Central memory CD4-positive, alpha-beta T cell (primary cell): ENCODE measurements at places on chromosomes 16 and 17.

- DNase-seq = no peak
Observed at GRCh38 chr17:50134206-50135110, 4.5 kb upstream of the SAMD14 start.

DNA sequence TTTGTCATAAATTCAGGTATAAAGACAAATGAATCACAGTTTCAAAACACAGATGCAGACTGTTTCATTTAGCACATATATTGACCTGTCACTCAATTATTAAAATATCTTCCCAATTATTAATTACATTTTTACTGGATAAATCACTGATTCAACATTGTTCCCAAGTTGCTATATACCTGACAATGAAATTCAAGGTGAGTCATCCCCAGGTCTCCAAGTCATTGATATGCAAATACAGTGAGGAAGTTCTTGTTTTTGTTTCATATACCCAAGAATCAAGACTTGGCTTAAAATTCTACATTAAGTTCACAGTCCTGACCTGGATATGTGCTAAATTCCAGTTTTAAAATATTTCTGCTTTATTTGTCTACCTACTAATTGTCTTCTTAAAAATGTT, 599.3 kb upstream of the PSMD7 start:
- no peak for DNase-seq

- DNase-seq = no peak
Observed at GRCh38 chr16:34648-34987, 18.8 kb downstream of the POLR3K start.

GRCh38 chr17:74379495-74380085, 12.3 kb downstream of the GPR142 start:
- DNase-seq = peak; percentile 82

DNA sequence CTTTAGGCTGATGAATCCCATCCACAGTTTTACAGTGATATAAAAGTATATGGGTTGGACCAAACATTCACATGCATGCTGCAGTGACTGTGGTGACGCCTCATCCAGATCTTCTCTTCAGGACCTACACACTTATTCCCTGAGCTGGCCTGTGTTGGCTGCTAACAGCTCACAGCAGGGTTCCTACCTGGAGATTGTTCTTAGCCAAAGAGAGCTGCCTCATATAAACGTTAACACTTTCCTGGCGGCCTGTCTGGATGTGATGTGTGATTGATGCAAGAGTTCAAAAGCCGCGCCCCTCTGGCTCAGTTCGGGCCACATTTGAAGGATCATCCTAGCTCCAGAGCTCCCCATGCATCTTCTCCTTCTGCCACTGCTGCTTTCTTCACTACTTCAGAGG, 93.0 kb upstream of the NETO2 start:
- DNase-seq = no peak

- DNase-seq = peak; percentile 49
Observed at GRCh38 chr17:77373299-77374169, 232.8 kb downstream of the SEC14L1 start.

GRCh38 chr17:82457073-82457928, 1.2 kb upstream of the NARF start:
- no peak for DNase-seq

- DNase-seq = no peak
Observed at GRCh38 chr16:87434146-87434667, 42.1 kb downstream of the MAP1LC3B start.

DNA sequence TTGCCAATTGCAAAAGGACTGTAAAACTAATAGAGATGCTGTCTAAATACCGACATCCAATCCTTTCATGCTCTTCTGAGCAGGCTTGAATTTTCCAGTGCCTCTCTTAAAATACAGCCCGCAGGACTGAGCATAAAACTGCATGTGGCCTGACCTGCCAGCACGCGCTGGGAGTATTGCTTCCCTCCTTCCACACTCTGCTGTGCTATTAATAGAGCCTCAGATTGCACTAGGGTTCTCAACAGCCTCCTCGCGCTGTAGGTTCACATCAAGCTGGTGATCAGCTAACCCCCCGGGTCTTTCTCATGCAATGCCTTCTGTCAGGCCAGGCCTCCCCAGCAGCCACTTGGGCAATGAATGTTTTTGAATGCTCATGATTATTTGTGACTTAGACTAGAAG, 14.2 kb upstream of the MSI2 start:
- DNase-seq = no peak

GRCh38 chr16:20114356-20114755, 40.7 kb upstream of the GPR139 start:
- DNase-seq = no peak

DNA sequence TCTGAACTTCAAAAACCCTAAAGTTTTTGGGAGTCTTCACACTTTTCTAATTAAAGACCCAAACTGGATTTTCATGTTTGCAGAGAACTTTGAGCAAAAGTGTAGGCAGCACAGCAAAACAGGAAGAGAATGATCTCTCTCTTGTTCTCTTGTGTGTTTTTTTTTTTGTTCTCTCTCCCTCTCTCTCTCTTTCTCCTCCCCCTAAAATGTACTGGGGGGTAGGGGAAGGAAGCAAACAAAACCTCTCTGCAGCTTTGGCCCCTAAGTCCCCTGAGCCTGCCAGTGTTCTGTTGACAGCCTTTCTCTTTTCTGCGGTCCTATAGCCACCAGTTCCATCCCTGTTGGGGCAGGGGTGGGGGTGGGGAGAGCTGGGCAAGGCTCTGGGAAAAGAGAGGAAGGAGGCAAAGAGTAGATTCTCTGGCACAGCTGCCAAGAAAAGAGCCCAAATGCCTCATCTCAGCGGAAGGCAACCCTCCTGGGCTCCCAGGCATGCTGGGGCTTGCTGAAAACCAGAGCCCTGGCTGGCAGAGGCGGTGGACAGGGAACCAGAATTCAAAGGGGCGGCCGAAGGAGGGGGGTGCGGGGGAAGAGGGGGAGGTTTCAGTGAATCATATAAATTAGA, 295.3 kb downstream of the SOX9 start:
- DNase-seq = no peak

DNA sequence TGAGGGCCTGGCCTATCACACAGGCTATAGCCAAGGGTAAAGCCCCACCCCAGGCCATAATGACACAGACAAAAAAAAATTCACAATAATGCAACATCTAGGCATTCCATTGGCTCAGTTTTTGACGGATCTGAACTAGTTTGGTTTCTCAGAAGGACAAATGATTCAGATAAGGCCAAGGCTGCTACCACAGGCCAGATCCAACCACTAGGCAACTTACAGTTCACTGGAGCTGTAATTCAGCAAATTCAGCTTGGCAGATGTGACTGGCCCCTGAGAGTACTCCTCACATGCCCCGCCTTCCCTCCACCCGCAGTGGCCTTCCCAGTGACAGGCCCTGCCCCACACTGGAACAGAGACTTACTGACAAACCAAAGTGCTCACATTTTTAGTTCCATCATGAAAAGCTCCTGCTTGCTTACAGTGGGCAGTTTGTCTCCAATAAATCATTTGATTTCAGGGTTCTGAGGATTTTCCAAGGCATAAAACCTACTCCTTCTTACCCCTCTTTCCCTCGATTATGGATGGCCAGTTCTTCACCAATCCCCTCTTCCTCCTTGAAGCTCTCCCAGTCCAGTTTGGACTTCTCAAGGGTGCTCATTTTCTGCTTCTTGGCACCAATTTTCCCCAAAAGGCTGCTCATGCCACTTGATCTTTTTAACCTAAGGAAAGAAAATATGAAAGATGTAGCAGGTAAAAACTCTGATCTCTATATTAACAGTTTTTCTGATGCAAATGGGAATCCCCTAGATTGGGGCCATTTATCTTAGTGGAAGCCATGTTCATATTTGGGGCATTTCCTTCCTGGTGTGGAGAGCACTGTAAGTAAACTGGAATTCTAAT, 53.3 kb upstream of the BCAR1 start:
- DNase-seq = no peak

- no peak for DNase-seq
Observed at GRCh38 chr16:11155284-11155806, 100.7 kb downstream of the SOCS1 start.

DNA sequence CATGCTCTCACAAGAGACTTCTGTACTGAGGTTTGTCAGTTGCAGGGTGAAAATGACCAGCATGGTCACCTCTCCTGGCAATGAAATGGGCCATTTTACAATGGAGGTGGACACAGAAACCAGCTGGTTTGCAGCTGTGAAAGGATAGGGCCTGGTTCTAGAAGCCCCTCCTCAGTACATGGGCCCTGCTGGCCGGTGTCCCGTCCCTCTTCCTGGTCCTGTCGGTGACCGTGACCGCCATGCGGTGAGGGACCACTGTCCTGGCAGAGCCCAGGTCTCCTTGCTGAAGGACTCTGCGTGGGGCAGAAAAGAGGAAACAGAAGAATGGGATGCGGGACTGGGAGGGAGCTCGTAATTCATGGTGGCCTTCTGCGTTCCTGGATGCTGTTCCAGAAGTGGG, 76.0 kb upstream of the ZNF423 start:
- DNase-seq = no peak

- DNase-seq = no peak
Observed at GRCh38 chr16:53220585-53220984, 165.8 kb downstream of the CHD9 start.

DNA sequence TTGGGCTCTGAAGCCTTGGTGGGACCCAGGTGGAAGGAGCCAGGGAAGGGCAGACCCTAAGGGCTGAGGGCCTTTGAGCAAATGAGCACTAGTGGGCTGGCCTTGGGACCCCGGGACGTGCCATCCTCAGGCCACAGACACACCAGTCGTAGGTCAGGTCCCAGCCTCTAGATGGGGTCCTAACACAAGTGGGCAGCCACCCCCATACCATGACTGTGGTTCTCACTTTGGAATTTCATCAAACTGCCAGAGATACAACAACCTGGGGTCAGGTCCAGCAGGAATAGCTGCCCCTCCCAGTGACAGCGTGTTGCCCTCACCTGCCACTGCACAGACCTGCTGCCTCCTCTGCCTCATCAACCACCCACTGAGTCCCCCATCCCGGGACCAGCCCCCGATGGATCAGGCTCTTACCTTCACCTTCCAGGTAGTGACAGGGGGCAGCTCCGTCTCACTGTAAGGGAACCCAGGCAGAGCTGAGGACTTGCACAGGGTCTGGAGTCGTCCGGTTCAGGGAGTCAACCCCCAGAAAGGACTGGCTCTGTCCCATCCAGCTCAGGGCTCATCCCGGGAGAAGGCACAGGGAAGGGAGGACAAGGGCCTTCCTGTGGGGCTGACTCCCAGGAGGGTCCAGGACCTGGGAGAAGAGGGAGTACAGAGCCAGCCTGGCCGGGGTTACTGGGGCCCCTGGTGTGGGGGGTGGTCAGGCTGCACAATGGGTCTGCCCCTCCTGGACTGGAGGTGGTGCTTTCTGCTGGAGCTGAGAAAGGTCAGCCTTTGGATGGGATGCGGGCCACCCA, 40.0 kb downstream of the LGALS9 start:
- no peak for DNase-seq

GRCh38 chr16:76614269-76614668, 337.1 kb downstream of the CNTNAP4 start:
- no peak for DNase-seq

DNA sequence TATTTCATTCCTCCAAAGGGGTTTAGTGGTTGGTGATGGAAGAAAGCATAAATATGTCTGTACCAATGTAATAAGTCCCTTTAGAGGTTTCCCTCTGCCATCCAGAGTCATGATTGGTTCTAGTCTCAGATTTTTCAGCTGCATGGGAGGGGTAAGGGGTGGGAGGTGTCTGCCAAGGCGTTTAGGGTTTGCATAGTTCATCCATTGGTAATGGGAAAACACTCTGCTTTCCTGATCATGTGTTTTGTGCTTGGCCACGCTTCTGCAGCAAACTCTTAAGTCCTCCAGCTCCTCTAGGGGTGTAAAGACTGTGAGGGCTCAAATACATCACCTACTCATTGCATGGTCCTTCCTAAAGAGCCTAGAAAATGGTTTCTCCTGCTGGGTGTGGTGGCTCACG, 29.8 kb downstream of the LIG3 start:
- no peak for DNase-seq

GRCh38 chr16:54822492-54822891, 108.2 kb upstream of the IRX5 start:
- no peak for DNase-seq

GRCh38 chr16:89386306-89387185, 103.8 kb downstream of the ANKRD11 start:
- DNase-seq = no peak

GRCh38 chr16:80791411-80791810, 13.0 kb downstream of the CDYL2 start:
- DNase-seq = no peak

- DNase-seq = no peak
Observed at GRCh38 chr17:78995022-78995760, 14.4 kb downstream of the CANT1 start.

GRCh38 chr16:56677474-56677873, 4.8 kb upstream of the MT1X start:
- no peak for DNase-seq

- DNase-seq = no peak
Observed at GRCh38 chr16:50103764-50104163, 38.0 kb downstream of the HEATR3 start.

- DNase-seq = no peak
Observed at GRCh38 chr16:31708348-31708747, 165.3 kb upstream of the ZNF267 start.

DNA sequence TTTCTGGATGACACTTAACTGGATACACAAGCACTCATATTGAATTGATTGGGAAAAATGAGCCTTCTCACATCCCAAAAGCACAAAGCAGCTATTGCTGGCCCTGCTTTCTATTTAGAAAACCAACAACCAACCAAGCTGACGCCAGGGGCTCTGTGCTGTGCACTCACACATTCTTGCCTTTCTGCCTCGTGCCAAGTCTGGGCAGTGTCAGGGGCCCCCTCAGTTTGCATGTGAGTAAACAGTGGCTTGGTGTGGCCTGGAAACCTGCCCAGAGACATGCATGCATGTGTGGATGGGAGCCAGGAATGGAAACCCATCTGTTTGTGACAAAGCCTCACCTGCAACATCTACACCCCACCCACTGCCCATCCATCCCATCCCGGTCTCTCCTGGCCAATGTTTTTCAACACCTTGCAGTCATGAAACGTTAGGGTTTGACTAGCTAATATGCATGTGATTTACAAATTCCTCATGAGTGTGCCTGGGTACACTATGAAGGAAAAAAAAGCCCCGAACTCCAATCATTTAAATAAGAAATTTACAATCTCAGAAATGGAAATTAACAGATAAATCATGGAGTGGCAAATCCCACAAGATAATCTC, 20.4 kb downstream of the MIEF2 start:
- no peak for DNase-seq

DNA sequence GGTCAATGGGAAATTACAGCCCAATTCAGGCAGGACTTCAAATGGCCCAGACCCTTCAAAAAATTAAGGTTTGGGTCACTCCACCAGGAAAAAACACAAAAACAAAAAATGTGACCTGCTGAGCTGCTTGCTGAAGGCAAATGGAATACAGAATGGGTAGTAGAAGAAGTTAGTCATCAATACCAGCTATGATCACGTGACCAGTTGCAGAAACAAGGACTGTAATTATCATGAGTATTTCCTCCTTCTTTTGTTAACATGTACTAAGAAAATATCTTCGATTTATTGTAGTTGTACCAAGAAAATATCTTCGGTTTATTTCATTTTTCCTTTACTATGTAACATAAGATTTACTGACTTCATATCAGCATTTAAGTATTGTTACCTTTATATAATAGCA, 1183.6 kb downstream of the CDH8 start:
- no peak for DNase-seq

- DNase-seq = no peak
Observed at GRCh38 chr16:67723151-67723910, 4.2 kb upstream of the GFOD2 start.

- DNase-seq = no peak
Observed at GRCh38 chr17:57395721-57396321, 139.5 kb downstream of the MSI2 start.

GRCh38 chr17:37493249-37494027, 3.7 kb downstream of the DUSP14 start:
- DNase-seq = no peak

- no peak for DNase-seq
Observed at GRCh38 chr17:30517786-30518185, 40.6 kb downstream of the GOSR1 start.
